ENCODE measurements at places on chromosomes 2 and 18. TPM values are rescaled to one million over a fixed set of nuclear protein-coding genes. Genes with fewer than 3 reads are reported as not detected.

GRCh38 chr18:55672574-55673361 lies 84.8 kb upstream of the TCF4 start:
- H3K27me3 ChIP-seq = no peaks in the 10 kb centered on the region
- no peaks in the 10 kb centered on the region for H3K4me1 ChIP-seq
- H3K36me3 ChIP-seq = no peaks in the 10 kb centered on the region
- no peak for DNase-seq

Gene ITGAV
- total RNA-seq = 67.0 TPM

Gene KCNE4
- 0.61 TPM for total RNA-seq

Gene FOXD4L1
- total RNA-seq = 0.78 TPM

Gene INHBB
- total RNA-seq = 12.3 TPM

Gene TLX2
- not detected for total RNA-seq

Gene NOSTRIN
- 70.0 TPM for total RNA-seq

Measured in upper lobe of right lung (tissue), 1 donor.